ENCODE measurements at places on chromosomes 7 and 10.

DNA sequence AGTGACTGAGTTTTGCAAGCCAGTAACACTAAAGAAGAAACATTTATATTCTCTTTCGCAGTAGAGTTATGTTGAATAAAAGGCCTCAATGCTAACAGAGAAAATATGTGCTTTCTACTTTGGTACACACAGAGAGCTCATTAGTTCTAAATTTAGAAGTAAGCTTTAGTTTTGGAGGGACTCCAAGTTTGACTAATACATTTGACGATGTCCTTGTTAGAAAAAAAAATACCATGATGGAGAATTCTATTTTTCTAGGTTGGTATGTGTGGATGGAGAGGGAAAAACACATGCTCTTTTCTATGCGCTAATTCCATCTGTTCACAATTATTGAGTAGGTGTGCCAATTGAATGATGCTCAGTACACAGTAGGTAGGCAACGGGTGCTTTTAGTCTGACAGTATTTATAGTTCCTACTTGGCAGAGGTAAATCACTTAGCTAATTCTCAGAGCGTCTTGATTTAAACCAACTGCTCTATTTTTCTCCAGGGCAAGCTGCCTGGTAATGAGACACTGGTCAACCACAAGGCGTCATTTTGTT, 327.2 kb upstream of the AKR1E2 start:
- peak; percentile 46 for DNase-seq

GRCh38 chr7:120837599-120837998, 20.3 kb downstream of the TSPAN12 start:
- DNase-seq, result no peak

- DNase-seq, result peak; percentile 70
Measured at GRCh38 chr7:16708980-16709379, 44.6 kb upstream of the TSPAN13 start.

DNA sequence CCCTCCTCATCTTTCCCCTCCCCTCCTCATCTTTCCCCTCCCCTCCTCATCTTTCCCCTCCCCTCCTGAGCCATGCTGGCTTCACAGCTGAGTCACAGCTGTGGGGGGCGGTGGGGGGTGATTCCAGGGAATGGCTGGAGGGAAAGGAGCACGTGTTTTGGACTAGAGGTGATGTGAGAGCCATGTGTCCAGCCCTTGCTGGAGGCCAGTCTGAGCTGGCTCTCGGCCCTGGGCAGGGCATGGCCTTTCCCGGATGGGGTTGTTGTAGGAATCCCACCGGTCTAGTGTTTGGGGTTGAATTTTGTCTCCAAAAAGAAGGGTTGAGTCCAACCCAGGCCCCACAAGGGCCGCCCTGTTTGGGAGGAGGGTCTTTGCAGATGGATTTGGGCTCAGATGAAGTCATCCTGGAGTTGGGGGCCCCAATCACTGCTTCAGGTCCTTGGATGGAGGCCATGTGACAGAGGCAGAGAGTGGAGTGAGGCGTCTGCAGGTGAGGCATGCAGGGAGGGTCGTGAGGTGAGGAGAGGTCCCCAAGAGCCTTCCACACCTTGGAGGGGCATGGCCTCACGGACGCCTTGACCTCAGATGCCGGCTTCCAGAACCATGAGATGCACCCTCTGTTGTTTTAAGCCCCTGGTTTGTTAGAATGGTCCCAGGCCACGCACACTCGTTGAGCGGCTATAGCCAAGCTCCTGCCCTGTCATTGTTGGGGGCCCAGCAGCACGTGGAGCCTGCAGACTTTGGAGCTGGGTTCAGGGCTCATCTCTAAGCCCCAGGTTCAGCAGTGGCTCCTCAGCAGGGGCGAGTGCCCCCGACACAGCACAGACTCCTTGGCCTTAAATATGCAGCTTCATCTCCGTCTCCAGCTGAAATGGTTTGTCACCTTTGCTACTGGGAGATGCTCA, 101.6 kb downstream of the DNAJB6 start:
- no peak for DNase-seq

GRCh38 chr10:96714031-96714590, 6.2 kb downstream of the PIK3AP1 start:
- peak; percentile 52 for DNase-seq

GRCh38 chr10:69738858-69739435, 62.8 kb upstream of the COL13A1 start:
- no peak for DNase-seq

DNA sequence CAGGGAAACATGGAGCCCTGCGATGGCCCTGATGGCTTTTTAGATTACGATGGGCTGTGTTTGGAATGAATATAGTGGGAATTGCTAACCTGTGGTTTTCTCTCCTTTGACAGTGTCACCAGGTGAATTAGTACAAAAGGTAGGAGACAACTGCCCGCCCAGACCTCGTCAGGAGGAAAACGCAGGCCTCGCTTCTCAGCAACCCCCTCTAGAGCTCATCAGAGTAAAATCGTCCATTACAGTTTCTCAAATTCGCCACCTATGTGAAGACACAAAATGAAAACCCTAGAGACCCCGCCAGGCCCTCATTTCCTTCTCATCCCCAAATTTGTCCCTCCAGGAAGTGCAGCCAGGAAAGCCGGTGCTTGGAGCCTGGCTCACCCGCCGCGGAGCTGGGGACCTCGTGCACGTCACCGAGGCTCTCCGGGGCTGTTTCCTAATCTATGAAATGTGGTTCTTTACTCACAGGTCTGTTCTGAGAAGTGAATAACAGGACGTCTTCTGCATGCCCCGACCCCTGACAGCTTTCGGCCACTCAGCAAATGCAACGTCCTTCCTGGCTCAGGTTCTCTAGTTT, 143.7 kb downstream of the VIPR2 start:
- DNase-seq, result no peak

GRCh38 chr7:139680676-139681462, 96.9 kb downstream of the HIPK2 start:
- peak; percentile 98 for DNase-seq

- DNase-seq, result peak; percentile 50
Measured at GRCh38 chr10:132420981-132421846, 24.2 kb downstream of the PWWP2B start.
